ENCODE measurements at places on chromosomes 5 and 9.

GRCh38 chr5:136186796-136187195, 6.2 kb downstream of the SMIM32 start:
- no peak for DNase-seq

- DNase-seq = no peak
Observed at GRCh38 chr5:55241746-55242145, 8.3 kb upstream of the CCNO start.

GRCh38 chr5:176342766-176343458, 18.7 kb downstream of the KIAA1191 start:
- DNase-seq = no peak

DNA sequence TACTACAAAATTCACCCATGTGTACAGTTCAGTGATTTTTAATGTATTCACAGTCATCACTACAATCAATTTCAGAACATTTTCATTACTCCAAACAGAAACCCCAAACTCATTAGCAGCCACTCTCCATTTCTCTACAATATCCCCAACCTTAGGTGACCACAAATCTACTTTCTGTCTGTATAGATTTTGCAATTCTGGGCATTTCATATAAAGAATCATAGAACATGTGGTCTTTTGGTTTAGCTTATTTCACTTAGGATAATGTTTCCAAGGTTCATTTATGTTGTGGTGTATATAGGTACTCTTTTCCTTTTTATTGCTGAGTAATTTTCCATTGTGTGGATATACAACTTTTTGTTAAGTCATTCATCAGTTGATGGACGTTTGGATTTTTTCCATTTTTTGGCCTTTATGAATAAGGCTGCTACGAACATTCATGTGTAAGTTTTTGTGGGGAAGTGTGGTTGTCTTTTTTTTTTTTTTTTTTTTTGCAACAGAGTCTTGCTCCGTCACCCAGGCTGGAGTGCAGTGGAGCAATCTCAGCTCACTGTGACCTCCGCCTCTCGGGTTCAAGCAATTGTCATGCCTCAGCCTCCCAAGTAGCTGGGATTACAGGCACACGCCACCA, 54.5 kb downstream of the DOCK8 start:
- no peak for DNase-seq

DNA sequence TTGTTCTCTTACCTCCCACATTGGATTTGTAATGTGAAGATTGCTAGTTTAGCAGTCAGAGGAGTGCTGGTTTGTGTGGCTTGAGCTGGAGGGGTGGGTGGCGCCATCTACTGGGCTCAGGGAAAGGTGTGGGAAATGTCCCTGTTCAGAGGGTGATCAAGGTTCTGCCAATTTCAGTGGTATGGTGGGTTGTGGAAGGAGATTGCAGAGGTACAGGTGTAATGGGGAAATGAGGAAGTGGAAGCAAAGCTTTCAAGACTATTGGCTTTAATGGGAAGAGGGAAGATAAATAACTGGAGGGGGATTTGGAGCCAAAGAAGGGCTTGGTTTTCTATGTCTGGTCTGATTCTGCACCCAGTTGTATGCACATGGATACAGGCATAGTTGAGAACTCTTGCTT, 76.4 kb downstream of the OSMR start:
- DNase-seq = peak; percentile 51

GRCh38 chr9:136695955-136696354, 8.7 kb upstream of the AGPAT2 start:
- no peak for DNase-seq

- DNase-seq = no peak
Observed at GRCh38 chr5:39461007-39461682, 36.4 kb upstream of the DAB2 start.

DNA sequence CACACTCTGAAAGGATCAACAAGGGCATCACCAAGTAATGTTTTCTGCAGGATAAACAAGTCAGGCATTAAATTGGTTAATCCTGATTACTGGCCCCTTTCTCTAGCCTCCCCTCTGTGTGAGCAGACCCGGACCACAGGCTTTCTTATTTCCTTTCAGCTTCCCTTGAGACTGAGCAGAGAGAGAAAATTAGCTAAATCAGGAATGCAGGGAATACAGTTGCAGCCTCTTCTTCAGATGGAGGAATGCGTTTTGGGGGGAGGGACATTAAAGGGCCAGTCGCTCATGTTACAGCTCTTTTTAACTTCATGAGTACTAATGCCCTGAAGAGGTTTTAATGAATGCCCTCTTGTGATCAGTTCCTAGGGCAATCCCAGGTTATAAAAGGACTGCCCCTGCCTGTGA, 19.8 kb downstream of the PCDHAC2 start:
- no peak for DNase-seq

- DNase-seq = no peak
Observed at GRCh38 chr9:4690144-4690543, 10.8 kb downstream of the CDC37L1 start.

GRCh38 chr5:151062405-151063141, 18.3 kb downstream of the TNIP1 start:
- DNase-seq = no peak

DNA sequence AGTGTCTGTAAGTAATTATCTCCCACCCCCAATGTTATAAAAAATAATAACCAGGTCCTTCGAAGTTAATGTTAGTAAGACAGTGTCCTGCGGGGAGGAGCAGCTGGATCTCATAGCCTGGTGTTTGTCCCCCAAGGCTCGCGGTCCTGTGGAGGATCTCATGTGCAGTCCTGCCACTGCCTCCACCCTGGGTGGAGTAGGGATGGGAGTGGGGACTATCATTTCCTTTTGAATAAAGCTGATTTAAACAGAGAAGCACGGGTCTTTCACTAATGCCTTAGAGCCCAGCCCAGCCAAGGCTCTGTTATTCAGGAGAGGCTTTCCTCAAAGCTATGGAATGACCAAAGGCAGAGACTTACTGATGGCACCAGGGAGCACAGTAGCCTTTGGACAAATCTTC, 40.2 kb downstream of the SUB1 start:
- DNase-seq = no peak

GRCh38 chr5:109805883-109806282, 116.2 kb downstream of the MAN2A1 start:
- no peak for DNase-seq

DNA sequence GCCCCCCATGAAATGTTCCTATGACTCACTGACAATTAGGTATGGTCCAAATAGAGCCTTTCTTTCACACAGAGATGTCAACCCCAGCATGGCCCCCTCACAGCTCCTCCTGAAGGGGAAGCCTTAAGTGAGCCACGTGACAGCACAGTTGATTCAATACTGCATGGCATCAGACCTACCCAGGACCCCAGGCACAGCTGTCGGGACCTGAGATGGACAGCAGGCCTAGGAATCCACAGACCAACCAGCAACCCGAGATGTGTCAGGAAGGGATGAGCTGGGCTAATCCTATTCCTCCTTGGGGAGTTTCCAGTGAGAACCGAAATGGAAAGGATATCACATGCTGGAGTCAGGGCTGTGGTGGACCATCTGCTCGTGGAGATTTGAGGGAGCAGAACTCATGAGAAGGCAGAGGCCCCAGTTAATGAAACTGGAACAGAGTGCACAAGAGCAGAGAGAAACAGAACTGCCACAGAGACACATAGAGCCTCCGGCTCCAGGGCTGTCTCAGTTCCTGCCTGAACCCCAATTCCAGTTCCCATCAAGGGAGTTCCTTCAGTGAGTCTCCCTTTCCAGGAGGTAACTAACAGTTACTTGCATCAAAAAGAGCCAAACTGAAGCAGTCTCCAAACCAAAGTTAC, 42.1 kb upstream of the SMIM23 start:
- DNase-seq = no peak

GRCh38 chr5:156647034-156647451, 203.1 kb upstream of the PPP1R2B start:
- no peak for DNase-seq

DNA sequence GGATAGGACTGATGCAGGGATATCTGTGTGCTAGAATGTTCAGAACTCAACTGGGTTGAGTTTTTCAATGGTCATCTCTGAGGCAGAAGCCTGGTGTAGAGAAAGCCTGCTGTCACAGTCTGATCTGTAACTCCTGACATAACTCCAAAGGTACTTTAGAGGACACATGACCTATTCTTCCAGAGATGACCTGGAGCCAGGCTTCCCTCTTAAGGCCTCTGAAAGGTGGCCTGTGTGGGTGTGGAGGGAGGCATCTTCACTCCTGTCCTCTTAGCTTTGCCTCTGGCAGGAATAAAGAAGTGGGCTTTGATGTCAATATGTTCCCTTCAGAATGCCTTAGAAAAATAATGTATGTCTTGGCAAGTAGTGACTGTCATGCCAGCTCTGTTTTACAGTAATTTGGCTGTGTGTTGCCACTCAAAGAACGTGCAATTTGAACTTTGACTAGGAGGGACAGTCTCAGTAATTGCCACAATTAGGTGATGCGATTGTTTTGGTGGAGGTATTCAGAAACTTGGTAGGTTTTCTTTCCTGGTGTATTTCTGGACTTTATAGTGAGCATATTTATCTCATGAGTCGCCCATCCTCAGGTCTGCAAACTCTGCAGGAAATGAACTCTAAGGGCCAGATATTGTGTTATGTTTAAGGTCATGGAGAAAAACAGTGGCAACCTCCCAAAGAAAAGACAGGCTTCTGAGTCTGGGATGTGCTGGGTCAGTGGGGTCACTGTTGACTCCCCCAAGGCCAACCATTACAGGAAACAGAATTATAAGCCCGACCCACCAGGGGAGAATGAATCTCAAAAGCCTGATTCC, 3.2 kb upstream of the C5orf63 start:
- DNase-seq = no peak

- no peak for DNase-seq
Observed at GRCh38 chr5:53478411-53479044, 1.9 kb upstream of the FST start.

- DNase-seq = no peak
Observed at GRCh38 chr5:15797116-15797515, 297.1 kb downstream of the FBXL7 start.

DNA sequence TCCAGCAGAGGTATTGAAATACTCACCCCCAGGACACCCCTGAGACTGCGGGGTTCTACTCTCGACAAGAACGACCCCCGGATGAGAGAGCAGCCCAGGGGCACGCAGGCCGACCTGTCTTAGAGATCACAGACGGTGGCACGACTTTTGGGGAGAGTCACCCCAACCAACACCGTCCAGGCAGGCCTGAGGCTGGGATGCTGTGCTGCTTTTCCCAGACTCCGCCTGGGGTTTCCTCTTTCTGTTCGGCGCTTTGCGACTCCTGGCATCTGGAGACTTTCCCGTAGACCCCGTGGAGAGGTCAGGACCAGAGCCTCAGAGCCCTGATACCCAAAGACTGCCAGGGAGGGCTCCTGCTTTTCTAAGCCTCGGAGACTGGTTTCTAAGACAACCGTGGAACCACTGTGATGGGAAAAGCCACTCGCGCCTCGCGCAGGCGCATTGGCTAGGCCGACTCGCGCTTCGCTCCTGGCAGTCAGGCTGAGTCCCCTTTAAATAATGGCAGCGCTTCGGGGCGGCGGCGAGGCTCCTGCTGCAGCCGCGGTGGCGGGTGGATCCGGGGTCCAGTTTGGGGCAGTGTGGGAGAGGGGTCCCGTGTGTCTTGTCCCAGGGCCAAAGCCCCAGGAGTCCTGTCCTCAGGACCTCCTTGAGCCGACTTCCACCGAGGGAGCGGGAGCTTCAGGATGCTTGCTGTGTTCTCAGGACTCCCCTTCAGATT, 484.0 kb downstream of the SPATA31A7 start:
- no peak for DNase-seq

GRCh38 chr9:21519855-21520434, 37.8 kb upstream of the IFNE start:
- DNase-seq = no peak

GRCh38 chr5:179126506-179126991, 66.4 kb downstream of the ZNF354C start:
- DNase-seq = no peak

GRCh38 chr9:113306566-113306965, 3.4 kb upstream of the RNF183 start:
- no peak for DNase-seq

DNA sequence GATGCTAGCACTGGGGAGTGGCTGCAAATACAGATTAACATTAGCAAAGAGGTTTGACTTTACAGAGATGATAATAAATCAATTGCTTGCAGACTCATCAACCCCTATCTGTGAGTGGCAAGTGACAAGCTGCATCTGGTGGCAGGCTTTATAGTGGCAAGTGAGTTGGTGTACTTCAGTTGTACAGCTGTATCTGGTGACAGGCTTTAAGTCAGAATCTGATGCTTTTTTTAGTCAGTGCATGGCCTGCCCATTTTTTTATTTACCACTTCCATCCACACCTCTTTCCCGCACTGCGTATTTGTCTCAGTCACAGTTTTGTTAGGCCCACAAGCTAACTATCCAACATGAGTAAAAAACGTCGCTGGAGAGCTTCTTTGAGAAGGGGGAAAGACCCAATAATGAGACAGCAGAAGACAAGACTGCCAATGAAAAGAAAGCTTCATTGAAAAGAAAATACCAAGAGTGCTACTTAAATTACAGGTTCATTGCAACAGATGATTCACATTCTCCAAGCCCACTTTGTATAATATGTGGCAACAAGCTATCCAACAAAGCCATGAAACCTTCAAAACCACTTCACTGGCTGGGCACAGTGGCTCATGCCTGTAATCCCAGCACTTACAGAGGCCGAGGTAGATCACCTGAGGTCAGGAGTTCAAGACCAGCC, 23.1 kb downstream of the ANP32B start:
- no peak for DNase-seq

DNA sequence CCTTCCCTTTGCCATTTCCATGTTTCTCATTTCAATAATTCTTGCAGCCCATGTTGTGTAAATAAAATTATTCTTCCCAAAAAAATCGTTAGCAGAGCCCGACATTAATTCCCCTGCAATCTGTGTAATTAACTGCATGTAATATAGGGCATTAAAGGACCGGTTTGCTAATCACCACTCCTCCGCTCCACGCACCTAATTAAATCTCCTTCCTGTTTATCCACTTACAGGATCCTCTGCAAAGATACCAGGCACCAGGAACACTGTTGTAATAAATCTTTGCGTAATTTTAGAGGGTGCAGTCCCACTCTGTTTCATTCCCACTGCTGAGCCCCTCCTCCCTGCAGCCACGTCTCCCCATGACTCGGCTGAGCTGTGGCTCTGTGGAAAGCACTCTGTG, 105.0 kb upstream of the PPP1R26 start:
- DNase-seq = no peak

- no peak for DNase-seq
Observed at GRCh38 chr5:154797762-154798161, 42.6 kb downstream of the LARP1 start.

DNA sequence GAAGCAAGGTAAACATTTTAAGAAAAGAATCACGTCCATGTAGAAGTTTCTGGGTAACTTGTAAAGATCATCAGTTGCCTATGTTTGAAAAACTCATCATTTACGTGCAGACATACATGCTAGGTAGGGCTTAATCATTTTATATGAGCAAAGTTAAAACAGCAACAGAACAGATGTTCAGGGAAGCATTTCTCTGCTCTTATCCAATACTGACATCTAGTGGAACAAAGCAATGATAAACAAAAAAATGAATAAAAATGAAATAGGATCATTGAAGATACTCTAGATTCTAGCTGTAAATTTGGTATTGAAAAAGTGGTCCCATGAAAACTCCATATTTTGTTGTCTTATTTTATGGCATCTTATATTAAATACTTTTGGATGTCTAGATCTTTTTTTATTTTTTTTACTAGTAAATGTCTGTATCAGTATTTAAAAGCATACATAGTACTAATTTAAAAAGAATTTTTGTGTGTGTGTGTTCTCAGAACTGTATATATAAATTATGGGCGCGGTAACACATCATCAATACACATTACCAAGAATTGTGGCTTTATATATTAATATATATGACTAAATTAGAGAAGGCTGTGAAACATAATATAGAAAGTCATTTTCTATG, 1050.2 kb downstream of the CDH12 start:
- DNase-seq = no peak
